ENCODE measurements at places on chromosomes 11 and 22.

DNA sequence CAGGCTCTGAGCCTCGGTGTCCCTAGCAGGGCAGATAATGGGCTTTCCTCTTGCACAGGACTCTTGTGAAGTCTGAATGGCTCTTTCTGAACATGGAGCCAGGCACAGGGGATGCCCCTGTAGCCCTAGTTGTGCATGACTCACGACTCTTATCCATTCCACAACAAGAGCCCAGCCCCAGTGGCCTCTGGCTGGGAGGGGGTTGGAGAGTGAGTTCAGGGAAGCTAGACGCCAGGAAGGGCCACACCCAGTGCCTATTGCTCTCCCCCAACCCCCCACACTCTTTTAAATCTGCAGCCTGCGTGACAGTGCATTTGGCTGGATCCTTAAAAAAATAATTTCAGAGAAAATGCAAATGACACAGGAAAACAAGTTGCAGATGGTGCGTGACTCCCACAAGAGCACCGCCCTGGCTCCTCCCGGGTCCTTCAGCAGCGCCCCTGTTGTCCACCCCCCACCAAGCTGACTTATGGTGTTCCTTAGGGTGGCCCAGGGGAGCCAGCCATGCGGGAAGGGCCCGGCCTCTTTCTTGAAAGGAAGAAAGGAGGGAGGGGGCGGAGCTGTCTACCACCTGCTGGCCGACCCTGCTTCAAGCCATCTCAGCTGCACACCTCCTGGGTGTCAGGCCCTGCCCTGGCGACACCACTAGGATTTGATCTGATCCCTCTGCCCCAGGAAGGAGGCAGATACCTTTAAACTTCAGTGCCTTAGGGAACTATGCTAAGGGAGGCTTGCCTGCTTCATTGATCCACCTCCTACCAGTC, 74.7 kb downstream of the MN1 start:
- no peak for DNase-seq

GRCh38 chr11:11502263-11502861, 119.4 kb downstream of the GALNT18 start:
- no peak for DNase-seq

GRCh38 chr11:68594123-68594522, 90.2 kb upstream of the GAL start:
- no peak for DNase-seq

- no peak for DNase-seq
These were observed 3.8 kb upstream of the CCDC86 start for GRCh38 chr11:60838132-60838531.
